Glomerular endothelial cell (primary cell): ENCODE measurements at places on chromosomes 12 and 14. TPM values are rescaled to one million over a fixed set of nuclear protein-coding genes. Genes with fewer than 3 reads are reported as not detected.

Gene KRT85
- not detected in 2 replicates for total RNA-seq

Gene PDE3A
- 2.0 and 9.9 TPM in 2 replicates for total RNA-seq

Gene ADCY6
- 37.6 and 48.5 TPM in 2 replicates for total RNA-seq

Gene KIF26A
- total RNA-seq: 8.0 and 19.8 TPM in 2 replicates

Gene SERPINA9
- not detected in 2 replicates for total RNA-seq

Gene RHOJ
- total RNA-seq: 57.3 and 103 TPM in 2 replicates

Gene CLEC9A
- total RNA-seq: not detected in 2 replicates

Gene LPAR5
- total RNA-seq: 0.58 TPM in 1 of 2 replicates, not detected in the other

Gene ZBTB1
- total RNA-seq: 31.0 and 34.2 TPM in 2 replicates

Gene RNASE3
- not detected in 2 replicates for total RNA-seq

Gene GALNT4
- total RNA-seq: 11.0 and 11.4 TPM in 2 replicates

Gene IAPP
- total RNA-seq: not detected in 2 replicates
